Tongue (tissue), 3 donors: ENCODE measurements at places on chromosomes 5 and 9. TPM values are rescaled to one million over a fixed set of nuclear protein-coding genes. Genes with fewer than 3 reads are reported as not detected.
A peak's percentile ranks its signal among the peaks of the same experiment; 100 is the strongest.

- no peak for DNase-seq
Observed at GRCh38 chr5:62030326-62030725, 275.7 kb upstream of the KIF2A start.

GRCh38 chr5:147483961-147484707, 25.7 kb downstream of the DPYSL3 start:
- peak; percentile 89 for DNase-seq

DNA sequence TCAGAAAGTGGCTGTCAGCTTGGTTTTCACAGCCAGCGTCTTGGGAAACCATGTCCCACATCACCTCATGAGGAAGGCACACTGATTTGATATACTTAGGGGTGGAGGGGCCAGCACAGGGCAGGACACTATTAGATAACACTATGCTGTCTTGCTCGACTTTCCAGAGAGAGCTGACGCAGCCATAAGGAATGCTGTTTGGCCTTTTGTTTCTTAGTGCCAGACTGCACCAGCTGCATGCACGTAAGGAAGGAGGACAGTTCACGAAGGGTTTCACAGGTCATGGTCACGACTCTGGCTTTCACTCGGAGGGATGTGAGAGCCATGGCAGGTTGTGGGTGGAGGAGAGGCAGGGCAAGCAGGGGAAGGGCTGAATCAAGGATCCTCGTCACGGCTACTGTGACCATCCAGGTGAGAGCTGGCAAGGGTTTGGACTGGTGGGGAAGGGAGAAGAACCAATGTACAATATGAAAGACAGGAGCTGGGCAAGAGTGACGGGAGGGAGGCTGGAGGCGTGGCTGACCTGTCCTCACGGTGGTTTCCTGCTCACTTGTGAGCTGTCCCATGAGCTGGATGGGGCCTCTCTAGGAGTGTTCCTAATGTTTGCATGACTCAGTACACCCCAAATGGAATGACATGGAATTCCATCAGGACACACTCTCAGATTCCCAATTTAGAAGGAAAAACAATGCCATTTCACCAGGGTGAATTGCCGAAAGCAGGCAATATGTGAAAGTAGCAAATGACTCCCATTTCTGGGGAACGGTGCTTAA, 61.7 kb downstream of the OTULIN start:
- no peak for DNase-seq

DNA sequence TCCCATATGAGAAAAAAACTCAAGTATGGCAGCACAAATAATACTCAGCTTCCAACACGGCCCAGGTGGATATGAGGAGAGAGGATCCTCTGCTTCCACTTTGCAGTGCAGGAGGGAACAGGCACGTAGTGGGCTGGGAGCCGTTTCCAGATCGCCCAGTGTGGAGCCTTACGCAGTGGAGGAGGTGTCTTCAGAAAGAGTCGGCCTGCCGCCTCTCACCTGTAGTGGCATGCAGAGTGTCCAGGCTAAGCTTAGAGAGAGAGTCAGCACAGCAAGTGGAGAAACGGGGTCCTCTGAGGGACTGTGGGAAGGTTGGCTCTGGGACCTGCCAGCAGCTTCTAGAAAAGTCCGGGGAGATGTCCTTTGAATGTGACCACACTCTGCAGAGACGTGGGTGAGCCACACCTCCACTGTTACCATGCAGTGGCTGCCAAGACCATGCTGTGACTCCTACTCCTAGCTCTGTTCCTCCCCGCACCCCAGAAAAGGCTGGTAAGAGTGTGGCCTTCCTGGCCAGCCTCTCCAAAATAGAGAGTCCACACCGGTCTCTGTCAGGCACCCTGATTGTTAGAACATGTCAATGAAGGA, 3.5 kb upstream of the SEMA4D start:
- DNase-seq: no peak

GRCh38 chr9:74935008-74935407, 17.7 kb downstream of the C9orf40 start:
- DNase-seq: no peak

DNA sequence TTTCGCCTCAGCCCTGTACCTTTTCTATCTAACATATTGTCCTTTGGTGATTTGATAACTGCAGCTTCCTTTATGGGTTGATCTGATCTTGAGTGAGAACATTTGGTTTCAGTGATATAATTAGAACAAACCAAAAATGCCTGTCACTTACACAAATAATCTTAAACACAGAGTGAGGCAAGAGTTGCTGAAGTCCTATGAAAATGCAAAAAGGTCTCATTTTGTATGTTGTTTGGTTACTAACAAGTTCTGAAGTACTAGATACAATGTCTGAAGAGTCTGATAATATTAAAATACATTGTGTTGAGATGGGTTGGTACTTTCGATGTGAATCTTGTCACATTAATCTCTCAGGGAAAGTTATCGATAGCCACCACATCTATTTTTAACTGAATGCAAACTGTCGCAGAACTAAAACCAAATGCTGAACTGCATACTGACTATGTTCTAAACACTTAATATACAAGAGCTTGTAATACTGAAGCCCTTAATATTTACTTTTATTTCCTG, 70.4 kb upstream of the TMED7 start:
- no peak for DNase-seq

DNA sequence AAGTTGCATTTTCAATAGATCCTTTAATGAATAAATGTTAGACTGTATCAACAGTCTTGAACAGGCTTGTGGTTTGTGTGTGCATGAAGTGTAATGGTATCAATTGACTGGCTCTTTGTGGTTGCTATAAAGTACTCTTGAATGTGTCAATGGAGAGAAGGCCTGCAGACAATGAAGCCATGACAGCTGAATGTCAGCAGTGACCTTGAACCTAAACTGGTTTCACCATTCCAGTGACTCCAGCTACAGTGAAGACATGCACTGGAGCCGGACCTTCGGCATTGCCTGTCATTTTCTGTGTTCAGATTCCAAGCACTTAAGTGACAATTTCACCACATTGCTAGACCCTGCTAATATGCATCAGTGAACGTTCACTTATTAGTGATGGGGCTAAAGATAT, 276.0 kb upstream of the TMEM161B start:
- DNase-seq: no peak

- no peak for DNase-seq
Observed at GRCh38 chr5:57816108-57816507, 333.5 kb upstream of the ACTBL2 start.

DNA sequence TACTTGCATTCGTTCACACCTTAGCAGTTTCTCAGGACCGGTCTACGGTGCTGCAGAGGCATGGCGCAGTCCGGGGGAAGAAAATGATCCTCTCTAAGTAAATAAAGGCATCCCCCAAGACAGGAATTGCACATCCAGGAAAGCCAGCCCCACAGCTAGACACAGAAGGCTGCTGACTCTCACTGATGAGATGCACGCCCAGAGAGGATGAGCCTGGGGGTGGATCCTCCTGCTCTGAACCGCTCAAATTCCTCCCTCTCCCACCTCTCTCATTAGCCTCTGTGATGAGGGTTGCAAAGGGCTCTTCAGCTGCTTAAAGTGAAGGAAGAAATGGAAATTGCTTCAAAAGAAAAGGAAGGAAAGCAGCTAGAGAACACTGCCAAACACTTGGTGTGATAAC, 132.4 kb downstream of the TTLL11 start:
- no peak for DNase-seq

GRCh38 chr5:146548781-146549449, 32.9 kb upstream of the GPR151 start:
- DNase-seq: no peak

DNA sequence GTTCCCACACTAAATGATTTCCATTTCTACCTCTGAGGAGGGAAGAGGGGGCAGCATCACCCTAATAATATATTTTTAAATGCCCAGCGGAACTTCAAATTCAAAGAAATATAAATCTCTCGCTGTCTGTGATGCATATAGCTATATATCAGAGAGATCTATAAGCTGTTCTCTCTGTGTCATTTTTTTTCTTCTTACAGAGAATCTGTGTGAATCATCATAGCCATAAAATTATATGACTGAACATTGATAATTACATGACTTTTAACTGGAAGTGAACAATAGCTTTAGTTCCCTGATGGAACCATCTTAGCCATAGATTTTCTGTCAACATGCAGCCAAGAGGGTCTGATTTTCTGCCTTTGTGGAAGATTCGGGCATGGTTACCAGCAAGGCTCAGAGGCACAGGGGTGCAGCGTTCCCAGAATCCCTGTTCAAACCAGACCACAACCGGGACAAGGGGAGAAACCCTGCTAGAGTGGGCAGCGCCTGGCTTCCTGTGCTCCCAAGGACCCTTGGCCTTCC, 93.7 kb upstream of the OSMR start:
- DNase-seq: no peak

DNA sequence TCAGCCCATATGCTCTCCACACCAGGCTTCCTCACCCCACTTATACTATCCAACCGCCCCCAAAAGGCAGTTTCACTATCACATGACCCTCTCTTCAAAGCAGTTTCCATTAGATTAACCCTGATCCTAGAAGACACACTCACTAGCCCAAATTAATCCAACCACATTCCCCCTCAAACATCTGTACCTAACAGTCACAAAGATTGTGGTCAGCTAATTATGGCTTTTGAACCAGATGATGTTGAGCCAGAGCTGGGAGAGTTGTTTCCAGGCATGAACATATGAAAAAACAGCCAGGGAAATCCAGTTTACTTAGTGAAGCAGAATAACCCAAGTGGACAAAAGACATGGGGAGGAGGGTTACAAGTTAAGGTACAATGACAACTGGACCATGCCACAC, 131.2 kb downstream of the SPOCK1 start:
- no peak for DNase-seq

DNA sequence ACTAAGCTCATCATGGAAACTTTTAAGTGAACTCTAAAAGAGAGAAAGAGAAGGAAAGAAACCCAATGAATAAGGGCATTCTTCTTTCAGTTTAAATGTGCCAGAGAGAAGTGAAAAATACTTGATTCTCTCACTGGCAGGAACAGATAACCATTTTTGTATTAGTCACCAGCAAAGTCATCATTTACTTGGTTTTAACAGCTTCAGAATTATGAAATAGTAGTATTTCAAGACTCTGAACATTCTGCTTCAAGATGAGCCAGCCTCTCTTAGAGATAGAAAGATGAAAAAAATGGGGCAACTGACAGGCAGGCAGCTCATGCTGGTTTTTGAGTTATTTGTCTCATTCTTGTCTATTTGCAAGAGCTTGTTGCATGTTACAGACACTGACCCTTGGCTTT, 103.5 kb downstream of the GCNT1 start:
- no peak for DNase-seq

DNA sequence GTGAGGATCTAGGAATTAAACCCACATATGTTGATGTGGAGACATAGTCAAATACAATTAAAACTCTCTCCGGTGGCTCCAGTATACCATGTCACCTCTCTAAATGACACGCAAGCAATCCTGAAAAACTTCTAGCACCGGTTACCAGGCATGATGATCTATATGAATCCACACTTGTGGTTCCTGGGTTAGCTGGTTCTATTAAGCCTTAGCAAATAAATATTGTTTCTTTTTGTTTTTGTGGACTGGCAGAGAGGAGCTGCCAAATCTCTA, 104.8 kb downstream of the SEC61B start:
- DNase-seq: no peak

GRCh38 chr9:89328064-89328463, 9.8 kb downstream of the SECISBP2 start:
- no peak for DNase-seq

DNA sequence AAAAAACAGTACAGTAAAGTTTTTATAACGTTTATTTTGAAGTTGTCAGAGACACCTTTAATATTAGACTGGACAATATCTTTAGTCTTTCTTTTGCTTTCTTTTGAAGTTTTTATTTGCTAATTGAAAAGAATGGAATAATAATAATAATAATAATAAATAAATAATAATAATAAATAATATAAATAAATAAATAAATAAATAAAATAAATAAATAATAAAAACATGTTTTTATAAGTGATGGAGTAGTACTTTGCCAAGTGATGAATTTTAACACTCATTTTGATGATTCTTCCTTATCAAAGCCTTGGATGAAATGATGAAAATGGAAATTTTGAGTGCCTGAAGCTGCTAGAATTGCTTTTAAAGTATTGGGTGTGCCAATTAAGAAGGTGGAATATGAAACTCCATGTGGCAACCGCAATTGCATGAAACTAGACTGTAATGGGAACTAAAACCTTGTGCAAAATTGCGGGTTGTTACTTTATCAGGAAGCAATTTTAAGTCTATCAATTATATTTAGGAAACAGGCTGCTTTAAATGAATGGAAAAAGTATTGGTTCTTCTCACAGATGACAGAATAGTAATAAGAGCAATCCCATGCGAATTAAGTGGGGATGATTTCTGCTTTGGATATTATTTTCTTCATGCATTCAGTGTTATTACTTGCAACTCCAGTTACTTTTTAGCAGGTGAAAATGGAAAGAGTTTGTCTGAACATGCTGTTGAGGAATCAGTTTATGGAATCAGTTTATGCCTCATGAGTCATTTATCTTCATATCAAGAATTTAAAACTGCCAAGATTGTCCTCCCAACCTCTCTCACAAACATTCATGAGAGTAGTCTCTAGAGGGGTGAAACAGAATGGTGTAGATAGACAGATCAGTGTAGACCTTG, 4.6 kb downstream of the ANXA1 start:
- DNase-seq: no peak

DNA sequence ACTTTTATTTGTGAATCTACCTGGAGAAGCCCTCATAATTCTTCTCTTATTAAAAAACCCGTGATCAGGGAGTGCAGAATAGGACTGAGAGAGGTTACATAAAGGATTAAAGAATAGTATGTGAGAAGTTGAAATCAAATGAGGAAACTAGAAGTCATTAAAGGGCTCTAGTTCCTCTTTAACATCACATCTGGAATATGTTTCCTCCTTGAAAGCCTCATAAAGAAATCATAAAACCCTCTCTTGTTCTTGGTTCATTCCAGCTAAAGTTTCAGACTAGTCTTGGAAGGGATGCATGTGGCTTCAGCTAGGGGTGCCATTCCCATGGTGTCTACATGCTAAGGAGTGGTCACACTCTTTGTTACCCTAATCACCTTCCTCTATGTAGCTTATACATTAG, 5.7 kb upstream of the C5orf46 start:
- no peak for DNase-seq

- no peak for DNase-seq
Observed at GRCh38 chr9:26261503-26262330, 583.5 kb upstream of the TUSC1 start.

The IL5 gene
- not detected for total RNA-seq

The NUTM2G gene
- not detected for total RNA-seq

The C9orf43 gene
- total RNA-seq: 0.92 TPM

The PPIP5K2 gene
- 47.8 TPM for total RNA-seq

The PTPRD gene
- total RNA-seq: 105 TPM

The CIZ1 gene
- total RNA-seq: 30.1 TPM

The TTC33 gene
- total RNA-seq: 43.8 TPM

The F12 gene
- total RNA-seq: 0.51 TPM

The PCDHA1 gene
- total RNA-seq: not detected

The ADAMTS12 gene
- 28.7 TPM for total RNA-seq

The GFPT2 gene
- total RNA-seq: 13.6 TPM

The STC2 gene
- total RNA-seq: 29.2 TPM

The EPB41L4A gene
- total RNA-seq: 9.7 TPM
